CD4-positive, alpha-beta T cell treated with Interleukin-10 for 1 hour (primary cell): ENCODE measurements at places on chromosomes 2 and 18.

GRCh38 chr2:46146866-46147502 is 150.2 kb upstream of the EPAS1 start:
- DNase-seq, result no peak

GRCh38 chr18:63514888-63515678 is 27.1 kb upstream of the SERPINB12 start:
- DNase-seq, result no peak

DNA sequence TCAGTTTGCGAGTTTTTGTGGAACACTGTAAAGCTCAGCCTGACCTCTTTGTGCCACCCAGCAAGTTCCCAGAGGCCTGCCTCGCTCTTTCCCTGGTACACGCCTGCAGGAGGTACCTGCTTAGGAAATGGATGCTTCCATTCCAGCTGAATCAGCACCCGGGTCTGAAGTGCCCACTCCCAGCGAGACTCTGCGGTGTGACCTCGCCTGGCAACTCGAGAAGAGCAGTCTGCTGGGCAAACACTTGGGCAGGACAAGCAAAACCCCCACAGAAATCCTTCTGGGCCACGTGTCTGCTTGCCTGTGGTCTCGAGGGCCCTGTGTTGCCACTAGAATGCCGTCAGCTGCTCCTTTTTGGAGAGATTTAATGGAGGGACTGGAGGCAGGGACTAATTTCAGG is 127.6 kb downstream of the MAPK4 start:
- DNase-seq, result no peak

GRCh38 chr18:27005589-27005988 is 140.1 kb upstream of the AQP4 start:
- DNase-seq, result no peak

DNA sequence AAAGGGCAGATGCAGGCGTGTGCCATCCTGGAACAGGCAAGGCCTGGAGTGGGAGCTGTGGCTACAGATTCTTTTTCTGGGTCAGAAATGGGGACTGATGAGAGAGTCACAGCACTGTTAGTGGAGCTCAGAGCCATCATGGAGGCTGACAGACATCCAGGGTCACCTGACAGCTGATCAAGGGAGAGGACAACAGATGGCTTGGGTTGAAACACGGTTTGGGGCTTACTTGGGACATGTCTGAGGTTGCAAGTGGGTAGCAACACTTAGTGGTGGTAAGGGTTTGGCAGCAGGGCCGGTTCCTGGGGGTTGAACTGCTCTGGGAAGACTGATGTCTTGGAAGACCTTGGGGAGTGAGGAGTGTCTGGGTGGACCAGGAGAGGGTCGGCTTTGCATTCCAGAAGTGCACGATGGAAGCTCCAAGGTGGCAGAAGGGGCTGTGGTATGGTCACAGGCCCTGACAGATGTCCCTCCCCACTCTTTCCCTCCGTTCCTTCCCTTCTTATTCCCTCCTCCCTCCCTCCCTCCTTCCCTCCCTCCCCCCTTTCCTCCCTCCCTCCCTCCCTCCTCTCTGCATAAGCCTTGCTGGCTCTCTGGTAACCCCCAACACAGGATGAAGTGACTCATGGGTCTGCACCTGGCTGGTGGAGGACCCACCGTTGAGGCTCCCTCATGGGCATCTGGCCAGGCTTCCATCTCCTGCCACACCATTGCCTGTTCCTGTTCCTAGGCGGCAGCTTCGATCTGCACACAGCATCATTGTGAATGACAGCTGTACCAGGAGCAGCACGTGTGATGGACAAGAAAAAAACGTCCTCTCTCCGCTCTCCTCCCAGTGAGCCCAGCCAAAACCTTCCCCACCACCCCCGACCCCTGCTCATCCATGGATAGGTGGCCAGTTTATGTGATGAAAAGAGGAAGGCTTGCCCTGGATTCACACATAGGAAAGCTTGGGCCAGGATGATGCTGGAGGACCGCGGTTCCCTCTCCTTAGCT is 63.8 kb upstream of the RPL31 start:
- DNase-seq, result no peak
